ENCODE measurements at places on chromosomes 6 and 20.

DNA sequence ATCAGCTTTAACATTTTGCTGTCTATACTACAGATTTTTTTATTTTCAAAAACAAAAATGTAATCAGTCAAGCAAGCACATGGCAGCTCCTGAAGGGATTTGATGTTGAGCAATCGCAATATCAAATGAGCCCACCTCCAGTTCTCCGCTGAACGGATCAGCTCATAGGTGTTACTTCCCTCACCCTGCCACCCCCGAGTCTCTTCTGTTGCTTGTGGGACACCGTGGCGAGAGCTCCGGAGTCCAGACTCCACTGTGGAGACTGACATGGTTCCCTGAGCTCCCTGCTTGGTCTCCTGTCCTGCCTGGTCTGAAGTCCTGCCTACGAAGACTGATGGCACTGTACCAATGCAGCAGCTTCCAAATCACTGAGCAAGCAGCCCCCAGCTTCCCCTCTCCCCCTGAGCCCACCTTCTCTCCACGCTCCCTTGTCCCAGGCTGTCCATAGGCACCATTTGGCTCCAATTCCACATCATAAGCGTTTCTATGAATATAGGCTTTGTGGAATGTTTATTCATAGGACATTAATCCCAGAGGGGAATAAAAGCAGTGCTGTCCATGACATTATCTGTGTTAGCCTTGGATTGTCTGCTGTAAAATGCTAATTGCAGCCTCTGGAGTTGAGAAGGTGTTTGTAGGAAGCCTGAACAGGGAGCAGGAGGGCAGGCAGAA lies 162.2 kb downstream of the LY86 start:
- DNase-seq = no peak

DNA sequence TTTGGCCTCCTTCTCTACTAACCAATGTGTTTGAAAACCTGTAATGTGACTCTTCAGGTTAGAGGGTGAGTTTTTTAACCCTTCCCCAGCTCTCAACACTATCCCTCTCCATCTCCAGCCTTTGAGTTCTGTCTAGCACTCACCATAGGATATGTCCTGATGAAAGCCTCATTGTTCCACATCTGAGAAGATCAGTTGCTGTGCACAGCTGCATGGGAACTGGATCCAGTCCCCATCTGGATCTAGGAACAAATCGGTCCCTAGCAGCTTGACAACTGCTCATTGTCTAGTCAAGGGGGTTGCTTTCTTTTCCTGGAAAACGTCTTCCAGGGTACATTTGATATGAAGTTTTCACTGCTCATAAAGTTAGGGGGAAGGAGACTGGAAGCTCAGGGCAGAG lies 45.4 kb upstream of the AGPAT4 start:
- no peak for DNase-seq

- no peak for DNase-seq
These were observed 5.7 kb upstream of the LAMP5 start for GRCh38 chr20:9508696-9509178.

DNA sequence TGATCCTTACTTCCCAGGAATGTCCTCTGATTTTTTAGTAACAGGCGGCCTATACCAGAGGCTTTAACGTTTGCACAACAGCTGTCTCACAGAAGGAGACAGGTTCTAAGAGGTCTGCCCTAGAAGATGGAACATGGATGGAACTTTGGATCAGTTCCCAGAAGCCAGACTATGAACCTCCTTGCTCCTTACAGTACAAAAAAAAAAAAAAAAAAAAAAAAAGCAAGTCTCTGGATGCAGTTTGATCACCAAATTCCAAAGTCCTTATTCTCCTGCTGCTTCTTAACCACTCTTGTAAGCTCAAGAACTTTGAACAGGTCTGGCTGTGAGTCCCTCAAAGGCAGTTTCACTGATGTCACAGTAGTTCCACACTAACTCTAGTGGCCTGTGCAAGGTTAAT lies 2.0 kb upstream of the TRMT11 start:
- no peak for DNase-seq

DNA sequence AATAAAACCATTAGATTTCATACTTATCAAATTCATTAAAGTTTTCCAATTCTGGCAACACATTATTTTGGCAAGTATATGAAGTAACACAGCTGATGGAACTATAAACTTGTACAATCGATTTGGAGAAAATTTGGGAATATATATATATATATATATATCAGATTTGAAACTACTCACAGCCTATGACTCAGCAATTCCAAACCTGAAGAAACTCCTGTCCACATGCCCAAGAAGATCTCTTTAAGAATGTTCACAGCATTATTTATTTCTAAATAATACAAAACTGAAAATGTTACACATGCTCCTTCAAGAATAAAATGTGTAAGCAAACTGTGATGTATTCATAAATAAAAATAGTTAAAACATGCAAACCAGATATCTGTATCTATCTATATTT lies 270.1 kb downstream of the TFAP2A start:
- DNase-seq = no peak

DNA sequence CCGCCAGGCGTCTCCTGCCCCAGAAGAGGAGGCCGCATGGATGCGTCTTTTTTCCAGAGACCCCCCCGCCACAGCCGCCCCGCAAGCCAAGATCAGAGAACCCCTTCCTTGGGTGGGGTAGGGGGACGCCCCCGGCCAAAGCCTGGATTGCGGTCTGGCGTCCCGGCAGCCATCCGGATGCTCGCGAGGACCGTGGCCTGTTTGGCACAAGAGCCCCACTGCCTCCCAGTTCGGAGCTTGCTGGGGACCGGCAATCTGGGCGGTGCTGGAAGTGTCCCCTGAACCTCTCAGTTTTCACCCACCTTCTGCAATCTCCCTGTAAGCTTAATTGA lies 924 bp downstream of the FAM162B start:
- no peak for DNase-seq

DNA sequence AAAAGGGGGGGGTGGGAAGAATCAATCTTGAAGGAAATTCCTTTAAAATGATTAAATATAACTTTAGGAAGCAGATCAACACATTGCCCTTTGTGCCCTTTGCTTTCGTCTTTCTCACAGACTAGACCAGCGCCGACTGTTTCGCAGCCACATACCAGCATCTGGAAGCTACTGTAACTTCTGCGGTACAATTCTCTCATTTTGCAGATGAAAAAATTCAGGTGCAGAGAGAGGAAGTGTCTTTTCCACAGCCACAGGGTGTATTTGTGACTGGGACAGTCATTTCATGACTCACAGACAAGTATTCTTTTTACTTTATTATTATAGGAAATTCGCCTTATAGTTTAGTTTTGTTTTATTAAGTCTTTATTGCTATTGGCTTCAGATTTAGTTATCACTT lies 84.2 kb downstream of the UST start:
- DNase-seq = no peak
